Cerebellum (tissue), 4 donors: ENCODE measurements at places on chromosomes 4 and X. TPM values are rescaled to one million over a fixed set of nuclear protein-coding genes. Genes with fewer than 3 reads are reported as not detected.

DNA sequence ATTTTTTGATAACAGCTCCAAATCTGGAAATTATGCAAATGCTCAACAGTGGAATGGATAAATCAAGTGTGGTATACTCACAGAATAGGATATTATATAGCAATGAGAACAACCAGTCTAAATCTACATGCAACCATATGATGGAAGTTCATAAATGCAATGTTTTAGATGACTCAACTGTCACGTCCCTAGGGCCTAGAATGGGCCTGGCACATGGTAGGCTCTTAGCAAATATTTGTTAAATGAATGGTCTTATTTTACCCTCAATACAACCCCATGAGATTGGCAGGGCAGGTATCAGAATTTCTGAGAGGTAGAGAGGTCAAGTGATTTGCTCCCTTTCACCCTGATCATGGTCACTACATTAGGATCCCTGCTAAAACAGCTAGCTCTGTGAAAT is 14.6 kb upstream of the NKX3-2 start:
- no peak for DNase-seq

DNA sequence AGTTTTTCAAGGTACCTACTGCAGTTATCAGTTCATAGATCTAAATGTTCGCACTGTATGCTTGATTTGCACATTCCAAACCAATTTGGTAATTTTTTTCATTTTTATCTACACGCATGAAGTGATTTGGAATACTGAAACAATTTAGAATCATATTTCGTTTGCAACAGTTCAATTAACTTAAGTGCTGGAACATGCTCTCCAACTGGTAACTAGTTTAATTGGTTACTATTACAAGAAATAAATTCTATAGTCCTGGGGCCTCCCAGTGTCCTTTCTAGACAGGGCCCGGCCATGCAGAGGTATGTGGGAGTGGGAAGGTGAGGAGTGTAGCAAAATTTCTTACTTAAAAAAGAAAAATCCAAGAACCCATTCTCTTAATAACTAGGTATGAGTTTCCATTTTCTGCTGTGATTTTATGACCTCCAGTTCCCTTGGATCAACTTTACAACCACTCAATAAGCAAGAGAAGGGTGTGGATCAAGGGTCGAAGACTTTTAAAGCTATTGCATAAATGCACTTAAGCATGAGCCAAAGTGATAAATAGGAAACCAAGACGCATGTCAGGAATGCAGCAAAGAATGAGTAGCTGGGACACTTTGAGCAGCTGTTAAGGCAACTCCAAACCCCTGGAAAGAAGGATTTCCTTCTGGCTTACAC is 106.9 kb downstream of the PPARGC1A start:
- DNase-seq: no peak

GRCh38 chr4:55439023-55439422 is 43.3 kb downstream of the TMEM165 start:
- DNase-seq: no peak

DNA sequence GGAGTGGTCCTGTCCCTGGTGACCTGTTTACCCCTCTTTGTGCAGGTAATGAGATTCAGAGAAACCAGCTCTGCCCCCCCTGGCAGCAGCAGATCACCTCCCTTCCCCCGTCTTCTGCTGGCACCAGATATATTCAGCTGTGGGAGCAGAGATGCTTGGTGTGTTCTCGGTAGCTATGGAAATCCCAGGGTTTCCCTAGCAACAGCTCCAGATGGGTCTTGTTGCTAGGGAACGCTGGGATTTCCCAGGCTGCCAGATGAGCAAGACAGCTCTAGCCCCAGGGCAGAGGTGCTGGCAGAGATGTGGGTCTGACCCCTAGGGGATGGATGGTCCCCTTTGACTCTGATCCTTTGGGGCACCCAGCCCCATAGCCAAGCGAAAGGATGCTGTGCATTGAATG is 20.2 kb downstream of the CETN2 start:
- no peak for DNase-seq

DNA sequence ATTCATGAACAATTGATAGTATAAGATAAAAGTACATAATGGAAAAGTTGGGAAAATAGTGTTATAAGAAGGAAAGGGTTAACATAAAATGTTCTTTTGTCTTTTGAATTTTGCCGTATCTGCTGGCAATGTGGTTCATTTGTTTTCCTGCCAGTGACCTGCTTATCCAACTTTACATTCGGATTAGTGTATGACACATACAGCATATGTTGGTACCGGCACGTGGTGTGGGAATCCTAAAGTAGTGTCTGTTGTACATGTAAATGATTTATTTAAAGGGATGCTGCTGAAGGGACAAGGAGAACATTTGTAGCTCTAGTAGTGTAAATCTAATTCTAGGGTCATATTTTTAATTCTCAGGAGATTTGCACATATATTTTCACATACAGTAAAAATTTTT is 11.5 kb downstream of the RAB9A start:
- no peak for DNase-seq

DNA sequence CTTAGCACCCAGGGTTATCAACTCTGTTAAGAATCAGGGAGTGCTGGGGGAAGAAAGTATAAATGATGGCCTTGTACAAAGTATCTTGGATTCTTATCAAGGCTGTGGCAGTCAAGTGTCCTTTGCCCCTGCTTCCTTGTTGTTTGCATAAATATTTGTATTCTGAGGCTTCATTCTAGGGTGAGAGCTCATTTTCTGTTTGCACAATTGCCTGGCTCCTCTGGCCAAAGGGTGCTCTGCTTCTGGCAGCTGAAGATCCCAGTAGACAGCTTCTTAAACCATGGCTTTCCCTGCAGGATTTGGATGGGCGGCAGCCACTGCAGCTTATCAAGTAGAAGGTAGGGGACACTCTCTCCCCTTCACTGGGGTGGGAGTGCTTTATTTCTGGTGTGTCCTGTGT is at the start of gene GBA3:
Gene GBA3, plus strand, starts transcription at position 202 of the 400 bp plus-strand sequence.
- no peak for DNase-seq

DNA sequence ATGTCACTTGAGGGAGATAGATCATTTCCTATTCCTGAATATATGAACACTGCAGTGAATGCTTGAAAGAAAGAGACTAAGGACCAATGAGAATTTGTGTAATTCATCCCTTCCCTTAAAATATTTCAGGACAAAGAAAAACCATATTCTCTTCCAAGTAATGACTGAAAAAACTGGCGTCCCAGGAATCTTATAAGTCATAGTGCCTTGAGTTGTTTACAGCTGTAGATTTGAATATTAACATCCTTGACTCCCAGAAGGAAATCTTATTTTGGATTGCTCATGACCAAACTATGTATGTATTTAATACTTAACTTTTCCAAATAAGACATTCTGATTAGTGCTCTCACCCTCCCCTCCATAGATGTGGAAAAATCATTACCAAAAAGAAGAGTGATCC is 55.5 kb downstream of the CLDN22 start:
- DNase-seq: no peak

DNA sequence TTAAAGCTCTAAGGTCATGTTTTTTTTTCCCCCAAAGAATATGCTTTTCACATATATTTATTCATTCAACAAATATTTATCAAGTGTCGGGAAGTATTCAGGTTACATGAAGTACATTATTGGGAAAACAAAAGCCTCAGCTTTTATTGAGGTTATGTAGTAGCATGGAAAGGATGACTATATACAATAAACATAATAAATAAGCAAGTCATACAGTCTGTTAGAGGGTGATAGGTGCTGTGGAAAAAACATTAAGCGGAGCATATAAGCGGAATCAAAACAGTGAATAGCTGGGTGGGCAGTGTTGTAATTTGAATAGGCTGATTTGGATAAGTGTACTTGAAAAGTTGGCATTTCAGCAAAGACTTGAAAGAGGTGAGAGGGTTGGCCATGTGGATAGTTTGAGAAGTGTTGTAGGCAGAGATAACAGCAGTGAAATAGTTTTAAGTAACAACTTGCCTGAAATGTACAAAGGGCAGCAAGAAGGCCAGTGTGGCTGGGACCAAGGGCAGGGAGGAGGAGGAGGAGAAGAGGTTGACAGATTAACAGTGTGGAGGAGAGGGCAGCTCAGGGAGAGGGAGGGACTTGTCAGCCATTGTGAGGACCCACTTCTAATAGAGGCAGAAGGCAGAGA is 558.7 kb downstream of the SPRY1 start:
- DNase-seq: no peak

DNA sequence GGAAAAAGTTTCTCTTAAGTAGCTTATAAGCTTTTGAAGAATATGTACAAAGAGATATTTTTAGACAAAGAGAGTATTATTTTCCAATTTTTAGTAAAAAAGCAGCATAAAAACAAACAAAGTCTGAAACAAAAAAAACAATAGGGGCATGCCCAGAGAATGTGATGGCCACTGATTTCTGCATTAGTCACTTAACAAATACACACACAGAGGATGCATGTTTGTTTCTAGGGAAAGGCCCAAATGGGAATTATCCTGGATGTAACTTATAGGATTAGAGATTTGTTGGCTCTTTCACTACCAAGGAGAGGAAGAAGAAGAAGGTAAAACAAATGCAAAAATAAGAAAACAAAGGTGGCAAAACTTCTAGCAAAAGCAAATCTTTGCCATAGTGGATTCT is 95.9 kb upstream of the SCOC start:
- DNase-seq: no peak

DNA sequence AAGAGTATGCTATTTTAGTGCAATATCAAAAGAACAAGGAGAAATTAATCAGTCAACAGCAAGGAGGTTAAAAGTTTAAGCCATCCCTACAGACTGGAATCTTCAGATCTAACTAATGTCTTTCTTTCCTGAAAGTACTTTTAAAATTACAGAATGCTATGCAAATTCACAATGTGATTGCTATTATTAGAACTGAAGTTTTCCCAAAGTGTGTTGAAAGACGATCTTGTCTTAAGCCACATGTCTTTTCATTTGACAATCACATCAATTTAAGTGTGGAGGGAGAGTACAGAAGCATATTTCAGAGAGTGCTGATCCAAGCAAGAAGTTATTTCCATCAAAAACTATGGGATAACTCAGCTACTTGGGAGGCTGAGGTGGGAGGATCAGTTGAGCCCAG is 64.7 kb upstream of the TNIP3 start:
- no peak for DNase-seq

DNA sequence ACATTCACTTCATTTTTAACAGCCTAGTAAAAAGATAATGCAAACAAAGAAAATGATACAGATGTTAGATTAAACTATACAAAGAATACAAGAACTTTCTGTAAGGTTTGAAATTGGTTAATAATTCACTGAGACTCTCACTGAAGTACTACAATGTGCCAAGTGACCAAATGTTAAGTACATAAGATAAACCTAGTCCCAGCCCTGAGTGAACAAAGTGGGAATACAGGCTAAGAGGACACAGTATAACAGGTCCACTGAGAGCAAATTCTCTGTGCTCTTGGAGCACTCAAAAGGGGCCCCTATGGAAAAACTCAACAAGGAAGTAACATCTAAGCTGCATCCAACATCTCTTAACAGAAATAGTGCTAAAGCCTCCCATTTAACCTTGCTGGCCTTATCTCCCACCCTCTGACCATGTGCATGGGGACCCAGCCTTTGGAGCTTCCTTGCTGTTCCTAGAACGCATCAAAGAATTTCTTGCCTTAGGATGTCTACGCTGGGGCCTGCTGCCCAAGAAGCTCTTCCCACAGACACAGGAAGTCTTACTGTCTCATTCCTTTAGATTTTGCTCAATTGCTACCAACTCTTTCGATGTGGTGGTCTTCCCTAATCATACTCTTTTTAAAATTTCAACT is 113.4 kb downstream of the ZAR1 start:
- DNase-seq: no peak

DNA sequence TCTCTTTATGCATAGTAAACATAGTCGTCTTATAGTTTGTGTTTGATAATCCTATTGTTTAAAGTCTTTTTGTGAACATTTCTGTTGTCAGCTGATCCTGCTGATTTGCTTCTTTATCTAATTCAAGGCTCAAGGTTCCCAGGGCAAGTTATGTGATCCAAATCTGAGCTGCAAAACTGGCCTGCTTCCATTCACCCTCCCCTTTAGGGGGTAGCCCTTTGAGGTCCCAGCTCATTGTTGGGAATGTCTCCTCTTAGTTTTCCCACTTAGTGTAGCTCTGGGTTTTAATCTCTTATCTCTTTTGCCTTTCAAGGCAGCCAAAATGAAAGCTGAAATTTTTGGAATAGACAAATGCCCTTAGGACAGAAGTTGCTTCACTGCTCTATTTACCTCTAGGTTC is 40.2 kb upstream of the MAGED1 start:
- no peak for DNase-seq

DNA sequence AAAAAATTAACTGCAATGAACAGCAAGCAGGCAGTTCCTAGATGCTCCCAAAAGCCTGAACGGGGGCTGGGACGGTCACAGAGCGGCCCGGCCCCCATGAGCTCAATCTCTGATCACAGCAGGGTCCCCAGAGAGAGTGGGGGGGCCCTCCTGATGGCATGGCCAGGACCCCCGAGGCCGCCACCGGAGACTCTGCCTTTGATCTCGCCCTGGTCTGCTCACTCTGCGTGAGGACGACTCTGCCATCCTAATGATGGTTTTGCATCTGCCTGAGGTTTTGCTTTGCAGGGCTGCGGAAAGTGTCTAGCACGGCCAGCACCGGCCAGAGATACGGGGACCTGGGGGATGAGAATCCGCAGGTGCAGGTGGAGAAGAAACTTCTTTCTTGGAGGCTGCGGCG is 103.8 kb downstream of the SHOX start:
- no peak for DNase-seq

GRCh38 chr4:152972821-152973628 is 36.9 kb downstream of the FHDC1 start:
- no peak for DNase-seq

DNA sequence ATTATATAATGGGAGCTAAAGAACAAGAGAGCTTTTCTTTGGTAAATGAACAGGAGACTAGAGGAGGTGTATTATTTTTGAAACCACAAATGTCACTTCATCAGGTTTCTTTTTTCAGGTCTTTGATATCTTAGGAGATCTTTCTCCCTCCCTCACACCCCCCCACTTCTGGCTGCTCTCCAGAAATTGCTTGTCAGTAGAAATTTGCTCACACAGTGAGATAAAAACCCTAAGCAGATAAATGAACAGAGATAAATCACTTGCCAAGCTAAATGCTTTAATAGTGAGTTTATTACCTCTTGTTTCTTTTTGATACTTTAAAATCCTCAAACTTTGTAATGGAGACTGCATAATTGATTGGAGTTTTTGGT is 421.2 kb upstream of the TENM3 start:
- DNase-seq: no peak

GRCh38 chrX:23802431-23802830 is 19.5 kb downstream of the SAT1 start:
- DNase-seq: no peak

The CCDC120 gene
- 4.3 TPM for total RNA-seq

The UGT2B7 gene
- not detected for total RNA-seq

The GABRE gene
- total RNA-seq: 18.7 TPM

The NIPAL1 gene
- total RNA-seq: 3.9 TPM

The CDS1 gene
- 28.9 TPM for total RNA-seq

The SLC6A14 gene
- total RNA-seq: not detected

The HSFX2 gene
- 0.54 TPM for total RNA-seq

The CPLX1 gene
- 3.4 TPM for total RNA-seq

The NDST3 gene
- 47.4 TPM for total RNA-seq

The C4orf51 gene
- not detected for total RNA-seq

The IL1RAPL2 gene
- total RNA-seq: 11.2 TPM

The RASSF6 gene
- total RNA-seq: 0.09 TPM

The HHIP gene
- 10.6 TPM for total RNA-seq
